NB4 (cell line): ENCODE measurements at places on chromosomes 3 and 15.

DNA sequence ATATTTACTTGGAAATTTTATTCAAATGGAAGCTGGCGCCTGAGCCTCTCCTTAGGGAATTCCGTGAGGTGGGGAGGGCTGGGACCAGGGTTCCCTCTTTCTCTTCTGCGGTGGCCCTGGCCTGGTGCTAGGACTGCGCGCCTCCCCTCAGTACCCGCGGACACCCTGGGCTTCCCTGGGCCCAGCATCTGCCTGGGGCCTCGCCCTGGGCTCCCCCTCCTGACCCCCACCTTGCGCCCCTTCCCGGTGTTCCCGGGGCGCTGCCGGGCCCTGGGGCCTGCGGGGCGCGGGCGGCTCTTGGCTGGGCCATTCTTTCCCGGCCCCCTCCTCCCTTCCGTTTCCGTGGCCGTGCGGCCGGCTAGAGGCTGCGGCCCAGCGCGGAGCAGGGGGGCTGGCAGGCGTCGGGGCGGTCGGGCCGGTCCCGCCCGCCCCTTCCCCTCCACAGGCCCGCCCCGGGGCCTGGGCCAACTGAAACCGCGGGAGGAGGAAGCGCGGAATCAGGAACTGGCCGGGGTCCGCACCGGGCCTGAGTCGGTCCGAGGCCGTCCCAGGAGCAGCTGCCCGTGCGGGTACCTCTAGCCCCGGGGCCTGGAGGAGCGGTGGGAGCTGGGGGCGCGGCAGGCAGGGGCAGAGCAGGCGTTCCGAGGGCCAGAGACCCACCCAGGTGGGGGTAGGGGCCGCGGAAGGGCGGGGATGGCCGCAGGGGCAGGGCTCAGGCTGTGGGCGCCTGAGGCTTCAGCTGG, at the start of gene FES:
Gene FES, plus strand, starts transcription at position 529 of the 743 bp plus-strand sequence. CDS start 542 bp downstream, outside the sequence.
- peak; percentile 94 for DNase-seq

GRCh38 chr3:131082871-131083863, 56.5 kb downstream of the NEK11 start:
- DNase-seq, result no peak

- no peak for DNase-seq
Observed at GRCh38 chr3:112640276-112640929, 540 bp downstream of the CCDC80 start.

- no peak for DNase-seq
Observed at GRCh38 chr3:66836363-66837152, 161.5 kb upstream of the KBTBD8 start.

DNA sequence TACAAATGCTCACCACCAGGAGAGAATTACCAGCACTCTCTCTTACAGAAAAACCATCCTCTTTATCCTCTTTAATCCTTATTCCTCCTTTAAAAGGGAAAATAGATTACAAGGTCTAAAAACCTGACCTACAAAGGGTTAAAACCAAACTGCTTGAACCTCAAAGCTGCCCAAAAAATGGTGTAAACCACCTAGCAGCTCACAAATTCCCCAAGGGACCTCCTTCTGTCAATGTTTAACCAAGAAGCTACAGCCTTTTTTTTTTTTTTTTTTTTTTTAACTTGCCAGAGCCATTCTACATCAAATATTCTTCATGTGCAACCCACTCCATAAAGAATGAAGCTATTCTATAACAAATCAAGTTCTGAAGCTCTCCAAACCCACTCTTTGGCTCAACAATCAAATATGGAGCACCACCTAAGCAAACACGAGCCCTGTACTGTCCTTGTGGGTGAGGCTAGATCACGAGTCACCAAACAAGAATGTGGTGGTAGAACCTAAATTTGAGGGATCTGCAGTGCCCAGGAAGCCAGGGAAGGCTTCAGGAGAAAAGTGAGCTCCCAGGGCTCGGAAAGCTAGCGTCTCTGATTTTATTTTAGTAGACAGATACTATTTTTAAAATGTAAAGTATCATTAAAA, 20.1 kb downstream of the OSBPL10 start:
- DNase-seq, result no peak

GRCh38 chr3:23041918-23042696, 161.0 kb upstream of the UBE2E2 start:
- DNase-seq, result no peak

DNA sequence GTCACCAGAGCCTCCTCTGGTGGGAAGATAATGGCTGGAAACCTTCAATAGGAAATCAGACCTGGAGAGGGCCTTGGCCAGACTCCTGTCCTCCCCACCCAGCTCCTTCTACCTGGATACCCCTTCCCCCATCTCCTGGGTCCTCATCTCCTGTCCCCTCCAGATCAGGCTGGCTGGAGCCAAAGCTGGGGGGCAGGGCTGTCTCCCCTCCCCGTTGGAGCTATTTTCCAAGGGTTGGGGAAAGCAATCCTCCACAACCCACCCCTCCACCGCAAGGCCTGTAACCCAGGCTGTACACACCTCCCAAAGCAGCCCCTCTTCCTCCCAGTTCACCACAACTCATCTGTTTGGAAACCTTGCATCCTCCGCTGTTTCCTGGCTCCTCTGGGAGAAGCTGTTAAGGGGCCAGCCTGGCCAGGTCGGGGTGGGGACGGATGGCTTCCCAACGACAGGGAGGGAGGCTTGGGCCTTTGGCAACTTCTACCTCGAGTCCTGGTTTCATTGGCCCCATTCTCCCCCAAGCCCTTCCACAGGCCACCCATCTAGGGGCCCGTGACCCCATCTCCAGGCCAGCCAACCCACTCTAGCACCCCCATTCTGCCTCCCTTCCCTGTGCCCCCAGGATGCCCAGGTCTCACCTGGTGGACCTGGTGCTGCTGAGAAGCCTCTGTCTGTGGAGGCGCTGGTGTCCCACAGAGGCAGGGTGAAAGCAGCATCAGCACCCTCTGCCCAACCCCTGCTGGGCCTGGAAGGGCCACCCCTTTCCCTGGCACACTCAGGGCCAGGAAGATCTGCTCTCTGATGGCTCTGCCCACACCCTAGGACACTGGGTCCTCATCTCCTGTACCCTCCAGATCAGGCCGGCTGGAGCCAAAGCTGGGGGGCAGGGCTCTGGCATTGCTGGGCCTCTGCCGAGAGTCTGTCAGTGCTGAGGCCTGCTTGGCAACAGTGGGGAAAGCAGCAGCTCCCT, 22.1 kb upstream of the GOLGA6C start:
- DNase-seq, result no peak

DNA sequence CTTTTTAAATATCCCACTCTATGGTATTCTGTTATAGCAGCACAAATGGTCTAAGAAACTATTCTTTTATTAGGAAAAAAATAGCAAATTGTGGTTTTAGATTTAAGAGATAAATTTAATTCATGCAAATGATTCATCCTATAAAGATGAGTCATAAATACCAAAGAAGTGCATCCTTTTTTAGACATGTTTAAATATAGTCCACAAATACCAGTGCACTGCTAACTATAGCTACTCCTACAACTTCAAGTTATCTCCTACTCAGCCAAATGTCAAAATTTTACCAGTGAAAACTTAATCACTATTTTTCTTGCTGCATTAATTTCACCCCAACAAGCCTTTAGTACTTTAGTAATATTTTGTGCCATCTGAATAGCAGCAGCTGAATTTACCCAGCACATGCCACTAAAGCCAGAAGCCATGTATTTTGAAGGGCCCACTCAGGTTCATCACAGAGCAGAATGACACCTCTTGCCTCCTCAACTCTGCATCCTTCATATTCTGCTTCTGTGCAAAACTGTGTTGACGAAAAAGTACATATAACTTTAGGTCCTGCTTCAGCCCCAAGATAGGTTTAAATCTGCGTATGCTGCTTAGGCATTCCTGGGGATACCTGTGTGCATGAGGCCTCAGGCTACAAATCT, 24.9 kb downstream of the CX3CR1 start:
- peak; percentile 12 for DNase-seq

DNA sequence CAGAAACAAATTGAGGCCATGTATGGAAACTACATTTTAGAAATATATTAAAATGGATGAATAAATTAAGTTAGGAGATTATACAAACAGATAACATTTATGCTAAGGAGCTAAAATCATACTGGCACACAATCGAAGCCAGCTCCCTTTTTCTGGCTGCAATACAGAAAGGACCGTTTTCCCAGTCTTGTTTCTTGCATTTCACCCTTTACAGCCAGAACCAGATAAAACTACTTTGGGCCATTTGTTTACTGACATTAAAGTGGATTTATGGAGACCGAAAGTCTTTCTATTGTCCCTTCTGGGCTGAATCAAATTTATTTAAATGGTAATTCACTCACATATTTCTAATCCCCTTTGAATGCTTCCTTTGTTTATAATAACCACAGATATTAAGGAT, 50.1 kb upstream of the CNTN3 start:
- DNase-seq, result no peak

DNA sequence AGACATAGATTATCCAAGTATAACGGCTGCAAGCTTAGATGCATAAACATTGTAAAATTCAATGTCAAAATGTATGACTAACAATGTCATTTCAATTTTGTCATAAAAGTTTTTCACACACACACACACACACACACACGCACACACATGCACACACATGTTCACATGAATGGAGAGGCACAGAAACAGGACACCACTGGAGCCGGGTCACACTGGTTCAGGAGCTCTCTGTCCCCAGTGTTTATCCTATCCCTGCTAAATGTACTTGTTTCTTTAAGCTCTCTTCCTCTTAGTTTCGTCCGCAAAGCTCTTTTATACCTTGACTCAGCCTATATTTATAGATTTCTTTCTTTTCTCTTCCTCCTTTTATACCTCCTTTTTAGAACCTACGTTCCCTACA, 249.9 kb downstream of the CADPS start:
- DNase-seq, result no peak

DNA sequence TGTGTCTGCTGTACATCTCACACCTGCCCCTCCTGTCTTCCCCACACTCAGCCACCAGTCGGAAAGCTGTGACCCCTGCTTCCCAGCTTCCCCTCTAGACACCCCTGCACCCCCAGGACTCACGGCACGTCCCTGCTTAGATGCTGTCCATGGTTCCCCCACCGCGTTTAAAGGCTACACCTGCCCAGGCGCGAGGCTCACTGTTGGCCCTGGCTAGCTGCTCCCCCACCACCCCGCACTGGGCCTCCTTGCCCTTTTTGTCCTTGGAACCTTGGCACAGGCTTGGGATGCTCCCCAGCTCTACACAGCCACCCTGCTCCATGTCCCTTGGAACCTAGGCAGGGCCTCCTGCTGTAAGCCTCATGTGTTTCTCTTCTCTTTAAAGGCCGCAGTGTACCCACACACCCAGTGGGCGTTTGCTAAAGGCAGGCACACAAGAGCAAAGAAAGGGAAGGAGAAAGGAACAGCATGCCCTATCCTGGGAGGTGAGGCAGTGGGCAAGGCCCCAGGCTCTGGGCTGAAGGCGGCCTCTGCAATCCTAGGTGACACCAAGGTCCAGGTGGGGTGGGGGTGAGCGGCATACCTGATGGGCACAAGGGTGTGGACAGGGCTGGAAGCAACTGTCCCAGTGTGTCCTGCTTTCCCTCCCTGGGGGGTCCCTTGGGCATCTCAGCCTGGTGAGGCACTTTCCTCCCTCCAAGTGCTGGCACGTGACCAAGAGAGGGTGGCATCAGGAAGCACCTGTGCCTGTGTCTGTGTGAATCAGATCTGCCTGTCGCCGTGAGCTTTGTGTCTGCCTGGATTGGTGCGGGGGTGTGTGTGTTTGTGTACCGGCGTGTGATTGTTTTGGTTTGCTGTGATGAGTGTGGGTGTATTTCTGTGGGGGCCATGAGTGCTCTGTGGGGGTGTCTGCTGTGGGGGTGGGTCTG, 54.4 kb downstream of the TPRA1 start:
- no peak for DNase-seq

DNA sequence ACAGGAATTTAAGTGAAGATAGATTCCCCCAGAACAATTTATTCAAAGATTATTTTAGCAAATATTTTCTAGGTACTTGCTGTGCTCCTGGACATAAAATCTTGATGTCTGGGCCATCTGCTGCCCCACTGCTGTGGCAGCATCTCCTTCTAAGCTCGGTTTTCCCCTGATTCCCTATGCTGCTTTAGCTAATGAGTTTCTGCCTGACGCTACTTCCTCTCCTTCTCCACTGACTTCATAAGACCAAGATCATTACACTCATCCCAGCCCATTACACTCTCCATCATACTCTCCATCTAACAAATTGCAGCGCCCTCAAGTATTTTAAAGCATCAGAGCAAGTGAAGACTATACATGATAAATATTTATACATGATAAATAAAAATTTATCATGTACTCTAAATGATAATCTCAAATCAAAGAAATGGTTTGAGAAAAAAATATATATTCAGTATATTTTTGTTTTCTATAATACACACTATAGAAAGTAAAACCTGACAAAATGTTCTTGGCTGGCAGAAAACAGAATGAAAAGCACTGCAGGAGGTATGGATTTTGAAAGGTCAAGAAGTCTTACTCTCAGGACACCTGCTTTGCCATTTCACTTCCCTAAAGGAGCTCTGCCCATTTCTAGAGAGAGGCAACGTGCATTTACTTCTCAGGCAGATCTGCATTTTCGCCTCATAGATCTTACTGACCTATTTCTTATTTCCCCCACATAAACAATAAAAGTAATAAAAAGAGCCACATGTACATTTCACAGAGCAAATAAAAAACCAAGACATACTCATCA, 232.0 kb downstream of the KCNMB2 start:
- no peak for DNase-seq

GRCh38 chr3:52317208-52318000, 1.3 kb downstream of the DNAH1 start:
- no peak for DNase-seq

- peak; percentile 34 for DNase-seq
Observed at GRCh38 chr15:57640930-57641682, 49.4 kb downstream of the MYZAP start.

- DNase-seq, result peak; percentile 72
Observed at GRCh38 chr3:46440531-46441294, 24.0 kb downstream of the LTF start.

DNA sequence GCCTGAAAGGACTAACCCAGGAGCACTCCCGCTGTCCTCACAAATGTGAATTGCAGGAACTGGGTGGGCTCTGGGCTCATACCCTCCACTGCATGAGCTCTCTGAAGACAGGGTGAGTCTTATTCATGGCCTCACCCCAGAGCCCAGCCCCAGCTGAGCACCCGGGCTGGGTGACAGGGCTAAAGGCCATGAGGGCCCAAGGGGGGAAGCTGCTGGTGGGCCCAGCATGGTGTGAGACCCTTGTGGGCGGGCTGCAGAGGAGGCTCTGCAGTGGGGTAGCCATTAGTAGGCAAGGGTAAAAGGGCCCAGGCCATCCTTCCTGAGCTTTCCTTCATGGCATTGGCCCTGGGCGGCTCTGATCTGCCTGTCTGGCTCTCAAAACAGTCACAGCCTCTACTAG, 30.3 kb downstream of the SRPRB start:
- DNase-seq, result no peak
